ENCODE measurements at places on chromosomes 5 and 9. TPM values are rescaled to one million over a fixed set of nuclear protein-coding genes. Genes with fewer than 3 reads are reported as not detected.

AP3S1 gene
- 145 TPM for total RNA-seq

FOXD4L3 gene
- not detected for total RNA-seq

NMUR2 gene
- not detected for total RNA-seq

ABCA2 gene
- 22.1 TPM for total RNA-seq

BHMT2 gene
- 6.4 TPM for total RNA-seq

RGS7BP gene
- total RNA-seq = not detected

PDLIM7 gene
- 79.7 TPM for total RNA-seq

All from smooth muscle cell of trachea (primary cell).